ENCODE measurements at places on chromosomes 6 and 20.

DNA sequence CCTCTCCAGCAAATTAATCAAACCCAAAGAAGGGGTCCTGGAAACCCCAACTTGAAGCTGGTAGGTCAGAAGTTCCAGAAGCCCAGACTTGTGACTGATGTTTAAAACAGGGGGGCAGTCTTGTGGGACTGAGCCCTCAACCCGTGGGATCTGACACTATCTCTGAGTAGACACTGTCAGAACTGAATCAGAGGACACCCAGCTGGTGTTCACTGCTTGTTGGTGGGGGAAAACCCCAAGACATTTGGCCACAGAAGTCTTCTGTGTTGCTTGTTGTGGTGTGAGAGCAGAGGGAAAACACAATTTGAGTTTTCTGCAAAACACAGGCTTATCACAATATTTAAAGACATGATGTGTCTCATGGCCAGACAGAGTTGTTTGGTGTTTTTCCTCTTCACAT lies 29.9 kb downstream of the KIF13A start:
- no peaks in the 10 kb centered on the region for H3K36me3 ChIP-seq
- no peak overlapping the region for H3K27ac ChIP-seq
- H3K4me1 ChIP-seq = no peaks in the 10 kb centered on the region
- no peak overlapping the region for H3K4me3 ChIP-seq

GRCh38 chr20:46774236-46774635 lies 64.8 kb downstream of the SLC2A10 start:
- no peak overlapping the region for H3K27ac ChIP-seq
- no peak for ATAC-seq
- no peaks in the 10 kb centered on the region for H3K36me3 ChIP-seq
- H3K27me3 ChIP-seq = peaks cover 43% of the 10 kb centered on the region
- no peak overlapping the region for H3K4me3 ChIP-seq

DNA sequence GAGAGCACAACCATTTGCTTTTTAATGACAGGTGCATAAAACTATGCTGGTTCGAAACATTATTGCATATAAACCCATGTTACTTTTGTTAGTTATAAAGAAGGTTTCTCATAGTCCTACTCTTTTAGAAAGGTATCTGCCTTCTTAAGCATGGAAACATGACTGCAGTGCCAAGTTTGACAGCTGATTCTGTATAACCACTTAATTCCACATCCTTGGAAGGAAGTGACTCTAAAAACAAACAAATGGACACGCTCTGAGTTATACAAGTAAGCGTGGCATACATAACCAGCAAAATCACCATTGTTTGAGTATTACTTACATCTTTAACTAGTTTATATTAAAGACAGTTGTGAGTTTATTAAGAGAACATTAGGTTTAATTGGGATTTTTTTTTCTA lies 125.0 kb upstream of the HDGFL1 start:
- H3K36me3 ChIP-seq = no peaks in the 10 kb centered on the region
- no peak for ATAC-seq
- H3K4me1 ChIP-seq = no peaks in the 10 kb centered on the region
- H3K27ac ChIP-seq = no peak overlapping the region
- no peaks in the 10 kb centered on the region for H3K27me3 ChIP-seq
- no peak overlapping the region for H3K4me3 ChIP-seq

DNA sequence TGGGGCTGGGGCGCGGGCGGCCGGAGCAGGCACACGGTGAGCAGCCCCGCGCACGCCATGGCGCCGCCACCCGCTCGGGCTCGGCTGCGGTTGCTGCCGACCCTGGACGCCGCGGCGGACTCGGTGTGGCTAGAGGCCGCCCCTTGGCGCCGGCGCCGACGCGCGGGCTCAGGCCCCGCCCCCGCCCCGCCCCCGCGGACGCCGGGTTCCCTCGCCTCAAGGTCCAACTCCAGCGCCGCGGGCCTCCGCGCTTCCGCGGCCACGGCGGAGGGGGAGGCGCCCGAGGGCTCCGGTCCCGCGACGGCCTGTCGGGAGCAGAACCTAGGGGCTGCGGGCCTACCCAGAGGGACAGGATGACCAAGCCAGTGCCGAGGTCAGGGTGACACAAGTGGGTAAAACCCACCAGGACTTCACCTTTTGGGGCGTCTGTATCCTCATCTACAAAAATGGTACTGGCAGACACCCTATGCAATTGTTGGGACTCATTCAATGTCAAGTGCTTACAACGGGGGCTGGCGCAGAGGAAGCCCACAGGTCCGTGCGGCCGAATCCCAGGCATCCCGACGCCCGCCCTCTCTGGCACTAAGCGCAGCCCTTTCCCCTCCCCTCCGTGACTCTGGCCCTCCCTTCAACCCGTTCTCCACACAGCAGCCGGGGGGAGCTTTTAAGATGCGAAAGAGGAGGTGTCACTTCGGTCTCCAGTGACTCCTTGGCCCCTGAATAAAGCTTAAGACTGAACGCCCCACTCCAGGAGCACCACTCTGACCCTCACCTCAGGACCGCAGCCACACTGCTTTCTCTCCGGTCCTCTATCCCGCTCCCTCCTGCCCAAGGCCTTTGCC lies at the start of gene NECAB3:
Gene NECAB3, minus strand, starts transcription at position 135 of the 842 bp plus-strand sequence. Its CDS starts 76 bp downstream, at position 59.
- H3K4me3 ChIP-seq = peak within 1 kb of the TSS; percentile 77
- peak within 1 kb of the TSS; percentile 63 for H3K27ac ChIP-seq
- H3K4me1 ChIP-seq = peaks cover 18% of the 10 kb centered on the region
- peaks cover 32% of the 10 kb centered on the region for H3K36me3 ChIP-seq
- peak; percentile 88 for ATAC-seq

DNA sequence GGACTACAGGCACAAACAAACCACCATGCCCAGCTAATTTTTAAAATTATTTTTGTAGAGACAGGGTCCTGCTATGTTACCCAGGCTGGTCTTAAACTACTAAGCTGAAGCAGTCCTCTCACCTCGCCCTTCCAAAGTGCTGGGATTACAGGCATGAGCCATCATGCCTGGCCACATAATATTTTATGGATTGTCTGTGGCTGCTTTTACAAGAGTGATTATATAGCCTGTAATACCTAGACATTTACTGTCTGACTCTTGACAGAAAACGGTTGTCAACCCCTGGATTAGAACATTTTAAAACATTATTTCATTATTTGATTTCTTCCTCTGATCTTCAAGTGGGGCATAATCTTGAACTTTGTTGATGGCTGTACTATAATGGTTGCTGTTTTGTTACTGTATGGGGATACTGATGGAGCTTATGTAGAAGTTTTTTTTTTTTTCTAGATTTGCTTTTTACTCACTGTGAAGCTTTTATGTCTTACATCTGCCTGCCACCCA lies 14.3 kb downstream of the PARD6B start:
- H3K27ac ChIP-seq = peak overlapping the region; percentile 73
- peak; percentile 16 for ATAC-seq
- H3K4me3 ChIP-seq = peak overlapping the region; percentile 29
- peaks cover 49% of the 10 kb centered on the region for H3K36me3 ChIP-seq

GRCh38 chr6:112622036-112622435 lies 274.9 kb downstream of the RFPL4B start:
- no peaks in the 10 kb centered on the region for H3K36me3 ChIP-seq
- H3K4me1 ChIP-seq = no peaks in the 10 kb centered on the region
- no peak for ATAC-seq

- no peak overlapping the region for H3K4me3 ChIP-seq
- H3K27ac ChIP-seq = no peak overlapping the region
- H3K4me1 ChIP-seq = no peaks in the 10 kb centered on the region
- ATAC-seq = no peak
- no peaks in the 10 kb centered on the region for H3K27me3 ChIP-seq
Observed at GRCh38 chr6:116205281-116205680, 48.6 kb downstream of the TSPYL4 start.

GRCh38 chr6:31293343-31293742 lies 21.5 kb upstream of the HLA-C start:
- peaks cover 23% of the 10 kb centered on the region for H3K27me3 ChIP-seq
- no peak for ATAC-seq
- no peaks in the 10 kb centered on the region for H3K4me1 ChIP-seq
- H3K36me3 ChIP-seq = no peaks in the 10 kb centered on the region
- no peak overlapping the region for H3K4me3 ChIP-seq

DNA sequence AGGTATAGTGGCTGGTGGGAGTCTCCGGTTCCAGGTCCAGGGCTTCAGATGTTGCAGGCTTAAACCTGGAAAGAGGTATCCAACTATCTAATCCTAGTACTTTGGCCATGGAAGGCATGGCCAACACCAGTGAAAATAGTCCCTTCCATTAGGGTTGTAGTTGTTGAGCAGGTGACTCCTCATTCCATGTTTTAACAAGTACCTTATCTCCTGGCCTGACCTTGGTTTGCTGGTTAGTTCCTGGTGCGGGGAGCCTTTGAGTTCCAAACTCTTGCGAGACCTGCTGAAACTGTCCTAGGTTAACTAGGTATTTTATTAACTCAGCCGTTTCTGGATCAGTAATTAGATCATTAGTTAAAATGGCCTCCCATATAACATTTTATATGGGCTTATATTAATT lies 165.1 kb upstream of the PROKR2 start:
- H3K4me1 ChIP-seq = no peaks in the 10 kb centered on the region
- no peak for ATAC-seq

GRCh38 chr6:53587291-53587690 lies 42.4 kb upstream of the GCLC start:
- peaks cover 7% of the 10 kb centered on the region for H3K27me3 ChIP-seq
- no peaks in the 10 kb centered on the region for H3K36me3 ChIP-seq
- no peak overlapping the region for H3K4me3 ChIP-seq
- no peak for ATAC-seq
- no peak overlapping the region for H3K27ac ChIP-seq
- peaks cover 13% of the 10 kb centered on the region for H3K4me1 ChIP-seq

Data from activated T-helper 17 cell treated with anti-CD3 and anti-CD28 coated beads, Interleukin-2, amount 50 U/mL, for 72 hours (primary cell).